ENCODE measurements at places on chromosomes 16 and 17.

- DNase-seq, result no peak
Observed at GRCh38 chr17:69058165-69058564, 2.6 kb downstream of the ABCA9 start.

- no peak for DNase-seq
Observed at GRCh38 chr16:12501707-12502457, 301.8 kb downstream of the CPPED1 start.

DNA sequence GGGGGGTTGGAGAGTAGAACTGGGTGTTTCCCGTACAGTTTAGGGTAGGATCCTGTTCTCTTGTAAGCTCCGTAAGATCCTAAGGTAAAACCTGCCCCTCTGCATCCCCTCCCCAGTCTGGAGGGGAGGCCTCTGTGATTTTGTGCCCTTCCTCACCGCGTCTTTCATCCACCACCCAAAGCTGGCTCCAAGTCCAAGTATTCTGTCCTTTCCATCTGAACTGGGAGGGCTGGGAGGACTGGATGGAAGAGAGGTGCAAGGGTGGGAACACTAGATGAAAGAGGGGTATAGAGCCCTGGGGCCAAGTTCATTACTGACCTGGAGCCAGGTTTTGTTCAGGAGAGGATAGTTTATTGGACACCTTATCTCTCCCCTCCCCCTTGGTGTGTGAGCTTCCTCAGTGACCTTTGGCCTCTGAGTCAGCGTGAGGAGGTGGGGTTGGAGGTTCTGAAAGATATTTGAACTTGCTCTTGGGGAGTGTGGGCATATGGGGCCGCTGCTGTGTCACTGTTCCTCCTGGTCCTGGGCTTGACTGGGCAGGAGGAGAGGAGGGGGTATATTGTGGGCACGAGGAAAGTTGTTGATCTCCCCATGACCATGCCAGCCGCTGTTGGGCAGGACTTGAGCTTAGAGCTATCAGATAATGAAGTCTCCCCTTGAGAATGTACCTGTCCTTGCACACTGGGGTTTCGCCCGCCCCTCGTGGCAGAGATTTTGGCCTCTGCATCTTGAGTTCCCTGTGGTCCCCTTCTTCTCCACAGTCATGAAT lies 1.6 kb downstream of the LASP1 start:
- DNase-seq, result peak; percentile 74

- no peak for DNase-seq
Observed at GRCh38 chr16:167122-167690, 1.4 kb downstream of the HBM start.

GRCh38 chr17:28491286-28491685 lies 14.9 kb upstream of the FOXN1 start:
- no peak for DNase-seq

DNA sequence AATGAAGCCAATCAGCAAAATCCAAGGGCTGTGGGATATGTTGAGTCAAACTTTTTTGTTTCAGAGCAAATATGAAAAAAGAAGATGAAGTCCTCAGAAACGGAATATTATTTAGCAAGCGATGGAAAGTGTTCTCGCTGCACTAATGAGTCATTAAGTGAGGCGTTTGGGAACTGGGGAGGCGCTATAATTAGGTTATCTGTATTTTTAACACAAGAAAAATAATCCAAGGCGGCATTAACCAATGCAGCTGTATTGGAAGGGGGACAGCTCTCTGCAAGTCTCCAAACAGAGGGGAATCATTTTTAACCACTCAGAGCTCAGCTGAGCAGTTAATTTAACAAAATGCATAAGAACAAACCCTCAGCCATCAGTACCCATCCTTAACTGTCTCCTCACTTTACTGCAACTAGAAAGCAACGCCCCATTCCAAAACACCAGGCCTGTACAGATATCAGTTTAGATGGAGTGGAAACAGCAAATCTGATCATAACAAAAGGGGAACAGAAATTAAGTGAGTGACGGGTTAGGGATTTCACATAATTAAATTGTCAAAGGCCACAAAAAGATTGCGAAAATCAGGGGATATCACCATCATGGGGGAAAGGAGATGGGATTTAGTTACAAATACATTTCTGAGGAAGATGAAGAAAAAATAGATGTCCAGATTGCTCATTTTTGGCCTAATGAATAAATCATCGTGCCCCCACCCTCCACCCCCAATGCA lies 211.0 kb upstream of the TOX3 start:
- no peak for DNase-seq

DNA sequence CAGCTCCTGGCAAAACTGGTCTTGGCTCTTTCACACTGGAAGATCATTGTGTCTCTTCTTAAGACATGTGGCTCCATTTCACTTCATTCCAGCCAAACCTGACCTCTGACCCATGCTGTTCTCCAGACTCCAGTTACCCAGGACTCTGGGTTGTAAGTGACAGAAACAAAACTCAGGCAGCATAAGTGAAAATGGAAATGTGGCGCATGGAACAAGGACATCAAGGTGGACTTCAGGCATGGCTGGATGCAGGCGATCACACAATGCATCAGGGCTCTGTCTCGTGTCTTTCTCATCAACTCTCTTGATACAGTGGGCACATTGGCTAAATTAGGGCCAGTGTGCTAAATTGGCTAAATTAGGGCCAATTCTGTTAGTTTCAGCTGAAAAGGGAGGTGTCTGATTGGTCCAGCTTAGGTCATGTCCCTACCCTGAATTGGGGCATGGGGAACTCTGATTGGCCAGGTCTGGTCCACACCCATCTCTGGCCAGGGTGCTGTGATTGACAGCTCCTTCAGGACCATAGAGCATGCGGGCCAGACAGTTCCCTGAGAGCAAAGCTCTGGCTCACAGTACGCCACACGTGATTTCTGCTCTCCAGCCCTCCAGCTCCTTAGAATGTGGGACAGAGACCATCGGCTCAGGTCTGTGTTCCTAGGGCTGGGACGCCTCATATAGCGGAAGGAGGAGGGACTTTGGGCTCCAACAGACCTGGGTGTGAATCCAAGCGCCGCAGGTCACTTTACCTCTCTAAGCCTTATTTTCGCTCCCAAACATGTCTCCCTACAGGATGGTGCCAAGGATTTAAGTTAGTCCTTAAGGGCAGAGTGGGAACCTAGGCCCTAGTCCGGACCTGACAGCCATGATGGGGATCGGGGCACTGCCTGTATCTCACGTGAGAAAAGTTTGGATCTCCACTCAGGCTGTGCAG lies 17.5 kb downstream of the SOCS1 start:
- DNase-seq, result no peak

DNA sequence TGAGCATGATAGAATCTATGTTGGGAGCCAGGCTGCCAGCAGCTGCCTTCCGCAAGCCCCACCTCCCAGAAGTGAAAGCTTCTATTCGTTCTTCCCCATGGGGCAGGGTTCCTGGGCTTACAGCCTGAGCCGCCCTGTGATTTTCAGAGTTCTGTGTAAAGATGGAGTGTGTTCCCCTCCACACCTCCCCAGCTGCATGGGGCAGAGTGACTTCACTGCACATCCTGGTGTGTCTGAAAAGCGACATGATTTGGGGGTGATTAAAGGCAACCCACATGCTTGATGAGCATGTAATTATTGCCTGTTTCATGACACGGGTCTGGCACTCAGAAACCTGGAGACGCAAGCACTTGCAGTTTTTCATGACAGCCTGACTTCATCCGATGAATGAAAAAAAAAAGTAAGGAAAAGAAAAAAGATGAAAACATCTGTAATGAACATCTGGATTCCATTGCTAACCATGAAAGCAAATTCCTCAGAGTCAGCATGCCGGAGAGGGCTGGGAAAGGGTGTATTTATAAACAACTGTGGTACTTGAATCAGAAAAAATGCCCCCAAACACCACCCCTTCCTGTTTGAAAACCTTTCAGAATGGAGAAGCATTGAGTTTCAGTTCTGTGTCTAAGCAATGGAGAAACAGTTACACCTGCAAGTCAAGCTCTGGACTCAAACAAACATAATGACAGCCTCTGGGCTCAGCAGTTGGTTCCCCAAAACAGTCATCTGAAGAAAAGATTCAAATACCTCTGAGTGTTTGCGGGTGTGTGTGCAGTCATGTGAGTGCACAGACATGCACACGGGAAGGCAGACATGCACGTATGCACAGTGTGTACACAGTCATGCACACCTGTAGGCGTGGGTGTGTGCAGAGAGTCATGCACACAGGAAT lies 266.0 kb downstream of the ENGASE start:
- DNase-seq, result peak; percentile 79

- no peak for DNase-seq
Observed at GRCh38 chr16:77841502-77841763, 53.1 kb downstream of the VAT1L start.

DNA sequence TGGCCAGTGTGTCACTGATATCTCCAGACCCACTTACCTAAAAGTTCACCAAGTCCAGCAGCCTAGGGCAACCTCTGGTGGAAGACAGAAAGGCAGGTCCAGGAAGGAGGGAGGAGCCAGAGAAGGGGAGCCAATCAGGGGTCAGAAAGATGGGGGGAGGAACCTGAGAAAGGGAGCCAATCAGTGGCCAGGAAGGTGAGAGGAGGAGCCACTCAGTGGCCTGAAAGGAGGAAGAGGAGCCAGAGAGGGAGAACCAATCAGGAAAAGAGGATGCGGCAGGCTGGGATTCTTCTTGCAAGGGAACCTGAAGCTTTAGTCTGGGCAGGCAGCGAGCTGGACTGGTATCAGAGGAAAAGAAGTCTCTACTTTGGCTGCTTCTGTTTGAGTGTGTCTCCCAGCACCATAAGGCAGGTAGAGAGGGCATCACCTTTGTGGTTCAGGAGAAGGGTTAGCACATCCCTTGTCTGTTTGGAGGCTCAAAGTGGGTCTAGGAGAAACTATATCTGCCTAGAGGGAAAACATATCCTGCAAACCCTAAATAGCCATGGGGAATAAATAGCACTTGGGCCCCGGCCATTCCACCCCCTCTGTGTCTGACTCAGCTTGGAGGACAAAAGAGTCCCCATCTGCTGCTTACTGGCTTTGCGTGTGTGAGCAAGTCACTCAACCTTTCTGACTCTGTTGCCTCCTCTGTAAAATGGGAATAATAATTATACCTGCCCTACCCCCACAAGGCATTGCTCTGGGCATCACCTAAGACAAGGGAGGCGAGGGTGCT lies 43.4 kb upstream of the CRHR1 start:
- peak; percentile 45 for DNase-seq

- no peak for DNase-seq
Observed at GRCh38 chr17:40779181-40779909, 3.0 kb downstream of the KRT27 start.

DNA sequence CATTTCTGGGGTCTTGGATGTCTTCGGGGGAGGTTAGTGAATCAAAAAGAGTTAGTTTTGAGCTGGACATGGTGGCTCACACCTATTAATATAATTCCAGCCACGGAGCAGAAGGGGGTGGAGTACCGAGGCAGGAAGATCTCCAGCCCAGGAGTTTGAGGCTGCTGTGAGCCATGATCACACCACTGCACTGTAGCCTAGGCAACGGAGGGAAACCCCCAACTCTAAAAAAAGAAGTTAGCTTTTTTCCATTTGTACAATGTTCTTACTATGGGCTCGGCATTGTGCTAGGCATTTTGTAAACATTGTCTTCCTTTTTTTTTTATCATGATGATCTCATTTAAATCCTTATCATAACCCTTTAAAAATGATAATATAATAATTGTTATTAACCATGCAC lies 8.3 kb upstream of the SNF8 start:
- peak; percentile 38 for DNase-seq

- no peak for DNase-seq
Observed at GRCh38 chr17:64205804-64206203, 57.3 kb downstream of the TEX2 start.

GRCh38 chr17:21049457-21049856 lies 6.6 kb upstream of the USP22 start:
- DNase-seq, result no peak

- DNase-seq, result no peak
Observed at GRCh38 chr16:82203198-82203597, 33.2 kb upstream of the MPHOSPH6 start.

- DNase-seq, result no peak
Observed at GRCh38 chr16:85498607-85499006, 114.5 kb upstream of the GSE1 start.

GRCh38 chr16:11259655-11260595 lies 3.9 kb upstream of the SOCS1 start:
- DNase-seq, result no peak

GRCh38 chr16:67438098-67438791 lies 7.3 kb downstream of the HSD11B2 start:
- no peak for DNase-seq

GRCh38 chr17:6461792-6462524 lies 17.7 kb downstream of the PIMREG start:
- DNase-seq, result no peak

- no peak for DNase-seq
Observed at GRCh38 chr17:1000597-1001461, 3.9 kb downstream of the TIMM22 start.

DNA sequence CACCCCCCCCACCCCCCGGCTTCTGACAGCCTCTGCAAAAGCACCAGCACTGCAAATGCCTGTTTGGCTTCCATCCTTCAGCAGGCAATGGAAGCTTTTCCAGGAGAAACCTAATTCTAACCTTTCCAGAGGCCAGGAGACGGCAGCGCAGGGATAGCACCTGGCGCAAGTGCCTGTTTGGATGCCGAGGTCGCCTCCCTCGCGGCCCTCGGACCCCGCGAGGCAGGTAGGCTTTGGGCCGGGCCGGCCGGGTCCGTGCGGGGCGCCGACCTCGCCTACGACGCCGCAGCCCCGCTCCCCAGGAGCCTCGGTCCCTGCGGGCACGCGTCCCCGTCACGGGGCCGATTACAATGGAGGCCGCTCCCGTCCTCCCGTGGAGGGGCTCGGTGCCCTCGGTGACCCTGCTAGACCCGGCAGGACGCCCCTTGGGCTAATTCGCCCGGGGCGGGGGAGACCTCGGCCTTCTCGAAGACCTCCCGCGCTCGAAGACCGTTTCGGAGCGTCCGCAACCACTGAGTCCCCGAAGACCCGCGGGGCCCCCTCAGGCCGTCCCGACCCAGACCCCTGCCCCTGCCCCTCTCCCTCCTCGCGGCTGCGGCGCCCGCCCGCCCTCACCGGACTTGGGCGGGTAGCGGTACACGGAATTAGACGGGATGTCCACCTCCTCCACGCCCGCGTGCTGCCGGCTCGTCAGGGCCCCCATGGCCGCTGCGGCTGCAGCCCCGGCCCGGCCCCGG lies 587 bp downstream of the RNF157 start:
- no peak for DNase-seq

DNA sequence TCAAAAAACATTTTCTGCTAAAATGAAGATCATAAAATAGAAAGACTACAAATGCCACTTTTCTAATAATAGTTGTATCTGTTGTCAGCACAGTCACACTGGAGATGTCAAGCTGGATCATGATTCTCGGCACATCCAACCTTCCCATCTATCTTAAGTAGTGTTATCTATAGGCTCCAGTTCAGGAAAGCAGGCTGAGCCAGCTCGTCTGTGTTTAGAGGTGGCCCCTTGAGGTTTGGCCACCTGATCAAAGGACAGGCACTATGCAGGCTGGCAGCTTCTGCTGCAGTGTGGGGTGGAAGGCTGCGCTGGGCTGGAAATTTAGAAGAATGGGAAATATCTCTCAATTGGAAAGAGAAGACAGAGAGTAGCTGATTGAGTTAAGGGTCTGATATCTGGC lies 32.4 kb downstream of the SMYD4 start:
- no peak for DNase-seq

DNA sequence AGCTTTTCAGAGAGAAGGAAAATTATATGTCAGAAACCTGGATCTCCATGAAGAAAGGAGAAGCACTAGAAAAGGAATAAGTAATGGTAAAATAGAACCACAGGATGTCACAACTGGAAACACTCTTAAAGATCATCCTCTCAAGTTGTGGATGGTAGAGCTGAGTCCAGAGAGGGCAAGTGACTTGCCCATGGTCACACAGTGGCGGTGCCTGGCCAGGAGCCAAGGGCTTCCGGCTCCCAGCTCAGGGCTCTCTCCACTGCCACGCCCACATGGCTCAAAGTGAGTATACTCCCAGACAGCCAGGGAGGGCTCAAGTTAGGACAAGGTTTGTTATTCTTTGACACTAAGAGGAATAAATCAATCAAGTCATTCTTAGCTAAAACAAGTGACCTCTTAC lies 159.8 kb downstream of the COPRS start:
- no peak for DNase-seq

Data from GM20000 (cell line).